ENCODE measurements at places on chromosomes 4 and X.

GRCh38 chr4:25345744-25346143 lies 31.3 kb upstream of the ANAPC4 start:
- peak; percentile 31 for DNase-seq

DNA sequence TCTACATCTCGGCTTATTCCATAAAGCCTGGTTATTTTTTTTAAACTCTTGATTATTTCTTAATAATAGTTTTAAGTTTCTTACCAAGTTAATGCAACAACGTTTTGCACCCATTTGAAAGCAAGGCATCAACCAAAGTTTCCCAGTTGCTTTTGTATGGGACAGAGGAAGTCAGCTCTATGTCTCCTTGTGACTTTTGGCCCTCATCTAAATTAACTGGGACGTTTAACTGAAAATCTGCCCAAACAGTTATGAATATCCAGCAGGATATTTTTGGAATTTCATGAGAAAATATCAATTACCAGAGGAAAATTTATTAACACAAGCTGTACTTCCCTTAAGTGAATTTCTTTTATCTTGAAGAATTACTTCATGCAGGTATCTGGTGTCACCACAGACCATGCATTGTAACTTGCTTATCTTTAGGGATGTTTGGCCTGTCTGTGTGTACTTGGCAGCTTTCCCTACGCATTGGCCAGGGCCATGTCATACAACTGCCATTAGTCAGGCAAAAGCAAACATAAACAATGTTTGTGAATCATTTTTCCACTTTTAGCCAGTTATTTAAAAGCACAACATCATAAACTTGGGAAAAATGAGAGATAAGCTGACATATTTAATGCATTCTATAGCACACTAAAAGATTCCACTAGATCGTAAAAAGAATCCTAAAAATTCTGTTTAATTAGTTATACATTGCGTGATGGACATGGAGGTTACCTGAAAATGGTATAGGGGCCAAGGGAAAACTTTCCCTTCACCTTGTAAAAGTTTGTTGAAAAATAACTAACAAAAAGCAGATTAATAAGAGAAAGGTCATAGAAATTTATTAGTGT lies 101.4 kb upstream of the PDE5A start:
- DNase-seq, result peak; percentile 91

DNA sequence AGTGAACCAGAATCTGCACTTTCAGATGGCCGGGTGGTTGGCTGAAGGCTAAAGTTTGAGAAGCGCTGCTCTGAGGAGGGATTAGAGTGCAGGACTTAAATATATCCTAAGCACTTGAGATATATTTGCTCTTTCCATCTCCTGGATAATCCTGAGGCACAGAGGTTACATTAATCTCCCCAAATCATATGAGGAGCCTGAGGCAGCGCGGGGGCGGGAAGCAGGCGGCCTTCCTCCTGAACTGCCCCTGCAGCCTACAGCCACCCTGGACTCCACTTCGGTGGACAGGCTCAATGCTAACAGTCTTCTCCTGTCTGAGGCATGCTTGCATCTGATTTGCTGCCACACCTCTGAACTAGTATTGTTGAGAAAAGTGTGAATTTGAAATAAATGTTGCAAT lies 72.5 kb downstream of the AFAP1 start:
- DNase-seq, result no peak

- no peak for DNase-seq
Measured at GRCh38 chr4:13765539-13765938, 138.0 kb upstream of the BOD1L1 start.

- peak; percentile 72 for DNase-seq
Measured at GRCh38 chr4:109206620-109207019, 95.8 kb downstream of the COL25A1 start.

DNA sequence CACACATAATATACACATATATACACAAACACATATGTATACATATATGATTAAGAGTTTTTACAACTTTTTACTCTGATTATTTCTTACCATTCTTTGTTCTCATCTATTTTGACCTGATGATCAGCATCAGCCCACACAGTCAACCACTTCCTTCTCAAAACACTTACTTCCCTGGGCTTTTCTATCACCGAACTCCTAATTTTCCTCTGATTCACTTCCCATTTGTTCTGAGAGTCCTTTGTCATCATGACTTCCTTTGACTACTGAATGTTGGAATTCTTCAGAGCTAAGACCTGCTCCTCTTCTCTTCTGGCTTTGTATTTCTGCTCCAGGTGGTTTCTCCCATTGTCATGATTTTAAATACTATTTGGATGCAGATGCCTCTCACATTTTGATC lies 209.5 kb upstream of the AFF2 start:
- DNase-seq, result no peak

- DNase-seq, result peak; percentile 40
Measured at GRCh38 chr4:153764601-153765368, 5.0 kb upstream of the RNF175 start.

- no peak for DNase-seq
Measured at GRCh38 chrX:27591938-27592337, 1.8 kb downstream of the DCAF8L2 start.

DNA sequence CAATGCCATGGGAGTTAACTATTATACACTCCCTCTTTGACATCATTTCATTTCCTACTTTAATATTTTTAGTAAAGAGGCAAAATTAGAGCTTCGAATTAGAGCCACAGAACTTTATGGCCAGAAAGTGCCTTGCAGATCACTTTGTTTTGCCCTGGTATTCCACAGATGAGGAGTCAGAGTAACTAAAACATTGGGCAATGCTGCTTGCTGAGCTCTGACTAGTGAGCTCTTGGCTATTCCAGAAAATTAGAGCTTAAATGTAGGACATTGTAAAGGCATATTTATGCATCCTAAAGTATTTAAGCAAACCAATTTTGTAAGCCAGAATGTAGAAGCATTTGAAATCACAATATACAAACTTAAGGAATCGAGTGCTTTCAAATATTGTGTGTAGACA lies 6.3 kb upstream of the ZNF827 start:
- DNase-seq, result no peak

- peak; percentile 3 for DNase-seq
Measured at GRCh38 chr4:23269566-23269965, 576.8 kb downstream of the GBA3 start.

- DNase-seq, result no peak
Measured at GRCh38 chrX:12972243-12972642, 2.7 kb upstream of the TMSB4X start.

DNA sequence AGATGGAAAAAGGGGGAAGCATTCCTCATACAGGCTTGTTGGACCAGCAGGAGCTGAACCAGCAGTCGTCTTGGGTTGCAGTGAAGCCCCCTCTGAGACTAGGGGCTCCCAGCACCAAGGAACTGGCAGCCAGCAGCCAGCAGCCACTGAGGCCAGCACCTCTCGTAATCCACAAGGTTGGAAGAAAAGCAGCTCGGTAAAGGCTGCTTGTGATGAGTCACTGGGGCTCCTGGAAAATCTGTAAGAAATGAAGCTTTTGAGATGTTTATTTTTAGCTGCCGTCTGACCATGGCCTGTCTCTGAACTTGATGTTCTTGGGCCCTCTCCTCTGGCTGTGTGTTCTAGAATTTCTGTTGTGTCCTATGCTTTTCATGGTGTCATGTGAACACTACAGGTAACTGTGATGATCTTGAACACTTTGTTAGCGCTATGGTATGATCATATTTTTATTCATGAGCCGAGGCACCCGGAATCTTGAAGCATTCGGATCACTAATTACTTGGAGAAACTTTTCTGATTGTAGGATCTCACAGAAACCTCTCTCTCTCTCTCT lies 18.6 kb downstream of the CLCN4 start:
- DNase-seq, result peak; percentile 70

DNA sequence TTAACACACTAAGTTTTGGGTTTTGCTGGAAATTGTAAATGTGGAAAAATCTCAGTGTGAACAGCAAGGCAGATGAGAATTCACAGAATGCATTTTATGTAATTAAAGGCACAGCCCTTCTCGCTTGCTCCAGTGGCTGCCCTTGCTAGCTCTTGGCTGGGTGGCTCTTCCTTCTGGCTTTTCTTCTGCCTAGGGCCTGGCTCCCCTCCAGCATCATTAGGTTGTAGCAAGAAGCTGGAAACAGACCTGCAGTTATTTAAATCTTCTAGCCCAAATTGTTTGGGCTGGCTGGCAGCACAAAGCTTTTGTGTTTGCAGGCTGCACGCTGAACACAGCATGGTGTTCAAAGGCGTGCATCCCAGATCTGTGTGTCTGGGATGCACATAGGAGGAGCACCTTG lies 56.5 kb downstream of the LIMCH1 start:
- DNase-seq, result no peak

GRCh38 chrX:136047969-136048368 lies 62.7 kb downstream of the SLC9A6 start:
- DNase-seq, result peak; percentile 61

- DNase-seq, result no peak
Measured at GRCh38 chr4:11805842-11806241, 377.1 kb upstream of the HS3ST1 start.

- DNase-seq, result peak; percentile 40
Measured at GRCh38 chr4:165394275-165394674, 15.5 kb downstream of the CPE start.

GRCh38 chrX:13396924-13397323 lies 77.1 kb upstream of the ATXN3L start:
- DNase-seq, result peak; percentile 85

DNA sequence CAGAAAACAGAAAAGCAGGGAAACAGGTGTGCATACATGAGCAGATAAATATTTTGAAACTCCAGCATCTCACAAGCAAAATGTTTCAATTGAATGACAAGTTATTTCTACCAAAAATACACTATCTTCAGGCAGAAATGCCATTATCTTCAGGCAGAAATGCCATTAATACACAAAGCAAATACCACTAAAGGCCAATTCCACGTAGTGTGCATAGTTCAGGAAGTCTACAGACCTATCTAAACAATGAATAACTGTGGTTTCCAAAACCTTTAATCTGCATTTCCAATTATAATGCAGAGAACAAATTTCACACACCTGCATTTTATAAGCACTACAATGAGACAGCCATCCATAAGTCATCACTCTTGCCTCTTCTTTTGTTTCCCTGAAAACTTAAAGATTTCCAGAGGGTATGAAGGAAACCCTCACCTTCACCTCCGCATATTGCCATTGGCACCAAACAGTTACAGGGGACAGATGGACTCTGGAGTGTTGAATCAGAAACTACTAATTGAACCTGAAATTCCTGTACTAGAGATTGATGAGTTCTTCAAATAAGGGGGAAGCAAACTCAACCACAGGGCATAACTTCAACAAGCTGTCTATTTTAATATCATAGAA lies 179.0 kb downstream of the PDGFC start:
- DNase-seq, result no peak
